Hepatocyte (in vitro differentiated cells): ENCODE measurements at places on chromosomes 16 and 17. TPM values are rescaled to one million over a fixed set of nuclear protein-coding genes. Genes with fewer than 3 reads are reported as not detected.

SDR42E1 gene
- 0.04 TPM in 1 of 2 replicates, not detected in the other for polyA plus RNA-seq

DNA sequence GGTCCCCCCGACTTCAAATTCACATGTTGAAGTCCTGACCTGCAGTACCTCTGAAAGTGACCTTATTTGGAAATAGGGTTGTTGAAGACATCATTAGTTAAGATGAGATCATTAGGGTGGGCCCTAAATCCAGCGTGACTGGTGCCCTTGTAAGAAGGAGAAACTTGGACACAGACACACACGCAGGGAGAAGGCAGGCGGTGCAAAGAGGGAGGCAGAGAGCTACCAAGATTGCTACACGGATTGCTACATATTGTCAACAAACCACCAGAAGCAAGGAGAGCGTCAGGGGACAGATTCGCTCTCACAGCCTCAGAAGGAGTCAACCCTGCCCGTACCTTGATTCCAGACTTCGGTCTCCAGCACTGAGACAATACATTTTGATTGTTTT is 6.8 kb upstream of the WBP2 start:
- no peak for DNase-seq

DNA sequence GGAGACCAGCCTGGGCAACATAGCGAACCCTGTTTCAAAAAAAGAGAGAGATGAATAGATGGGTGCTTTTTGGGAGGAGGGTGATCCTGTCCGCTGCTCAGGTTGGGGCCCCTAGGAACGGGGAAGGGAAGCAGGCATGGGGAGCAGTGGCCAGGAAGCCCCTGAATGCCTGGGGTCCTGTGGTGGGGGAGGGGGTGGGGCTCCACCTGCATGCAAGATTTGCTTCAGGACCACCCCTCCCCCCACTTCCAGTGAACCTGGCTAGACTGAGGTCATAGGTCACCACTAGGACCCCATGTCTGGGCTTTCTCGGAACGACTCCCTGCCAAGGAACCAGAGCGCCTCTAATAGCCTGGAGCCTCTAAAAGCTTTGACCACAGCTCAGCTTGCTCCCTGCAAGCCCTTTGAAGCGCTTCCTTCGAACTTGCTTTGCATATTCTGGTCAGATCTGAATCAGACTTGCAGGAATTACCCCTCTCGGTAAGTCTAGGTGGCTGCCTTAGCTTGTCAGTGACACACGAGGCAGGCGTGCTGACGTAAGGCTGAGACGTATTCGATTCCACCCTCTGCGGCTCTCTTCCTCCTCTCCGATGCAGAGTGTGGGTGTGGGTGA is 3.7 kb downstream of the SOCS3 start:
- DNase-seq = peak; percentile 67

TM4SF5 gene
- polyA plus RNA-seq = 42.6 and 54.0 TPM in 2 replicates

PRSS27 gene
- 1.4 and 4.8 TPM in 2 replicates for polyA plus RNA-seq
